ENCODE measurements at places on chromosomes 4 and X. TPM values are rescaled to one million over a fixed set of nuclear protein-coding genes. Genes with fewer than 3 reads are reported as not detected.
A peak's percentile ranks its signal among the peaks of the same experiment; 100 is the strongest.

Gene HELQ
- total RNA-seq, result 9.0 TPM

GRCh38 chr4:141860974-141861373 lies 224.6 kb downstream of the IL15 start:
- no peak overlapping the region for H3K4me3 ChIP-seq
- DNase-seq, result no peak
- H3K27me3 ChIP-seq, result no peaks in the 10 kb centered on the region
- H3K4me1 ChIP-seq, result no peaks in the 10 kb centered on the region

DNA sequence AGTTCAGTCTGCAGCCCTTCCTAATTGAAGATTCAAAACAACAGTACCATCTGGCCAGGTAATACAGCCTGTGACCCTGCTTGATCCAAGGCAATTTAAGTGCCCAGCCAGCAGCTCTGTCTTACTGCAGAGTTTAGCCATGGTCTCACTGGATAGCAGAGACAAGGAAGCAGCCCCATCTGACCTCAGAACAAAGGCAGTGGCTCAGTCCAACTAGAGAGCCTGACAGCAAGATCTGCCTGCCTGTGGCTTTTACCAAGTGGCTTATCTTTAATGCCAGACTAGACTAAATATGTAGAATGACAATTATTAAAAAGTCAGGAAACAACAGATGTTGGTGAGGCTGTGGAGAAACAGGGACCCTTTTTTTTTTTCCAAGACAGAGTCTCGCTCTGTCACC lies 293.4 kb downstream of the DTHD1 start:
- DNase-seq, result no peak
- H3K4me1 ChIP-seq, result no peaks in the 10 kb centered on the region
- no peak overlapping the region for H3K27ac ChIP-seq
- no peaks in the 10 kb centered on the region for H3K36me3 ChIP-seq
- no peak overlapping the region for H3K4me3 ChIP-seq

GRCh38 chrX:30301208-30301607 lies 8.0 kb downstream of the NR0B1 start:
- no peaks in the 10 kb centered on the region for H3K27me3 ChIP-seq
- H3K36me3 ChIP-seq, result no peaks in the 10 kb centered on the region
- H3K27ac ChIP-seq, result no peak overlapping the region
- peaks cover 5% of the 10 kb centered on the region for H3K4me1 ChIP-seq

GRCh38 chr4:183659872-183660242 lies 764 bp downstream of the TRAPPC11 start:
- H3K27ac ChIP-seq, result no peak overlapping the region
- no peaks in the 10 kb centered on the region for H3K4me1 ChIP-seq
- H3K36me3 ChIP-seq, result no peaks in the 10 kb centered on the region
- no peak for DNase-seq
- no peaks in the 10 kb centered on the region for H3K27me3 ChIP-seq

Gene SLC2A9
- total RNA-seq, result 0.20 TPM

Gene CCDC160
- total RNA-seq, result 2.4 TPM

GRCh38 chr4:73593631-73594241 lies 26.5 kb downstream of the RASSF6 start:
- H3K4me1 ChIP-seq, result no peaks in the 10 kb centered on the region
- no peak overlapping the region for H3K4me3 ChIP-seq
- no peak for DNase-seq
- H3K36me3 ChIP-seq, result no peaks in the 10 kb centered on the region

DNA sequence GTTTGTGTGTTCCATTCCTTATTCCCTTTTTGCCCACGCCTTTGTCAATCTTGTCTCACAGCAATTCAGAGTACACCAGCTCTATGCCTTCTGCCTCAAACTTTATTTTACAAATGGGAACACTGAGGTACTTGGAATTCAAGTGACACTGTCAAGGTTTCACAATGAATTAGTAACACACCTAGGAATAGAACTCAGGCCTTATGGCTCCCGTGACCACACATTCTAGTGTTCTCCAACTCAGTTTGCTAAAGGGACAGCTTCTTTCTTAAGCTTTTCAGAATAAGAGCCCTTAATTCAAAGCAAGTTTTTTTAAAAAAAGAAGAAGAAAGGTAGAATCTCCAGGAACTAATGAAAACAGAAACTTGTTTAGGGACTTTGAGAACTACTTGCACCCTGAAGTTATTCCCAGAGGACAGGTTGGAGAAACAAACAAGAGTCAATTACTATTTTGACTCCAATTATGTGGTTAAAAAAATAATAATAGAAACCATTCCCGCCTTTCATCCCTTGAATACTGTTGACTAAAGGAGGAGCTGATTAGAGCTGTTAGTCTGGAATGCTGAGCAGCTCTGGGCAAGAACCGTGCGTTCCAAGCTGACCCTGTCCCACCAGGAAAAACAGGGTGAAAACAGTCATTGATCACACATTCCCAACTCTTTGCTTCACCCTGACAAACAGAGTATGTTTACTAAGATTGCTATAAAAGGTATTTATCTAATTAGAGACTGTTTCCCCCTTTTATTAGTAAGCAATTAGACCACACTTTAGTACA lies 408.8 kb upstream of the CNKSR2 start:
- DNase-seq, result no peak
- H3K4me3 ChIP-seq, result no peak overlapping the region
- H3K27me3 ChIP-seq, result no peaks in the 10 kb centered on the region
- no peaks in the 10 kb centered on the region for H3K36me3 ChIP-seq

GRCh38 chrX:134443020-134443419 lies 16.9 kb upstream of the HPRT1 start:
- DNase-seq, result no peak
- no peak overlapping the region for H3K27ac ChIP-seq
- no peaks in the 10 kb centered on the region for H3K4me1 ChIP-seq

- H3K4me1 ChIP-seq, result no peaks in the 10 kb centered on the region
- H3K4me3 ChIP-seq, result no peak overlapping the region
Observed at GRCh38 chr4:147017081-147017480, 71.4 kb upstream of the TTC29 start.

DNA sequence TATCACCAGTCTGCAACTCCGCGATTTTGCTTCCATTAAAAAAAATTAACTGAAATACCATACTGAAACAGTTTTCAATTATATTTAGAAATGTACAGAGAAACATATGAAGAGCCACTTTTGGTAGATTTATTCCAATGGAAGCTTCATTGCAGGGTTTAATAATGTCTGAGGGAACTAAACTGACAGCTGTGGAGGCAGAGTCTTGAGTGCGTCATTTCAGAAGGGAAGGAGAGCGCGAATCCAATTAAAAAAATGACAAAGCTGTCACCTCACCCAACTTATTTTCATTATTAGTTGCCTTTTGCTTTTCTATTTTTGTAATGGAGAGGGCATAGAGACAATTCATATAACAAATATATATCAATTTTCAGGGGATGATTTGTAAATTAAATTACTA lies 104.0 kb downstream of the UNC5C start:
- DNase-seq, result no peak
- H3K36me3 ChIP-seq, result no peaks in the 10 kb centered on the region
- no peaks in the 10 kb centered on the region for H3K4me1 ChIP-seq
- no peak overlapping the region for H3K27ac ChIP-seq
- H3K27me3 ChIP-seq, result no peaks in the 10 kb centered on the region

DNA sequence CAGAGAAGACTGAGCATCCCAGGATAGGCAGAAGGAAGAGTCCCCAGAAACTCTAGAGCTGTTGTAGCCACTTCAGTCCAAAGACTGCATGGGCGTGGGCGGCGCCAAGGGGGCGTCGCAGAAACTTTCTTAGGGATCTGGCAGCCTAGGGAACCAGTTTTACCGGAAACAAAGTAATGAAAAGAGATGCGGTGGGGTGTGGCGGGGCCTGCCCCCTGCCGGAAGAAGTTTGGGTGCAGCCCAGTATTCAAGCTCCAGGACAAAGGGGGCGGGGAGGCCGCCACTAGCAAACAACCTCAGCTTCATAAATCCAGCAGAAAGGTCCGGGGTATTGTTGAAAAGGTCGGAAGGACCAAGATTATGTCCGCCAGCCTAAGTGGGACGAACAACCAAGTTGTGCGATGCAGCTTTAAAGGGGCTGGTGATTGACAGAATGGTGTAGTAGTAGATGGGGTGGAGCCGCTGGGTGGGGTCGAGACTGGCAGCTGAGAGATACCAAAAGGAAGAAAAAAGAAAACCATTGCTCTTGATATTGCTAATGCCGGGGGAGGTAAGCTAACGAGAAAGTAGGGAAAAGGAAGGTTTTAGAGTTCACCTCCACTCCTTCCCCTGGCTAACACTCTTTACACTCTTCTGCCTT lies 190.5 kb downstream of the RRAGB start:
- H3K4me3 ChIP-seq, result peak overlapping the region; percentile 79
- H3K27ac ChIP-seq, result no peak overlapping the region
- H3K4me1 ChIP-seq, result no peaks in the 10 kb centered on the region
- peak; percentile 66 for DNase-seq
- H3K27me3 ChIP-seq, result no peaks in the 10 kb centered on the region

DNA sequence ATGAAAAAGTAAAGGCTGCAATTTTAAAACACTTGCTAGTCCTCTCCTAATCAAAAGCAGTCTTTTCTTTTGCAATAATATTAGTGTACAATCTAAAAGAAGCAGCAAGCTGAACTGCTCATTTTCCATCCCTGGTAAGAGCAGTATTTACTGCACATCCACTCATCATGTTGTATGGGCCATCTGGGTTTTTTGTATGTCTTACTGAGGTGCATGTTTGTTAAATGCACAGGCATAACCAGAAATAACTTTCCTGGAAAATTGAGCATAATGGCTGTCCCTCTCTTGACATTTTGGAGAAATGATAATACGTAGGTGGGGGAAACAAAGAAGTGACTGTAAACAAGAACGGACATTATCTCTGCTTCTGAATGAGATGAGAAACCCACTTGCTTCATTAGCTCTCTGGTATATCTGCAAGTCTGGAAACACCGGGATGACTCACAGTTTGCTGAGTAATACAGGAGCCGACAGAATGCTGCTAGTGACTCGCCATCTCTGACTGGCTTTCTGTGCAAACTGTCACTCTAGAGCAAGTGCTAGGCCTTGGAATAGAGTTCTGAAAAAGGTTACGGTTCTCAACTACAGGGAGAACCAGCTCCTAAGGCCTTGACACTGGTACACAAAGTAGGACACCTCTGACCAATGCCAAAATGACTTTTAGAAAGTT lies 85.7 kb upstream of the MTM1 start:
- peaks cover 1% of the 10 kb centered on the region for H3K4me1 ChIP-seq
- no peaks in the 10 kb centered on the region for H3K27me3 ChIP-seq
- no peak overlapping the region for H3K27ac ChIP-seq
- H3K36me3 ChIP-seq, result no peaks in the 10 kb centered on the region

- no peak overlapping the region for H3K4me3 ChIP-seq
- DNase-seq, result no peak
- no peak overlapping the region for H3K27ac ChIP-seq
- no peaks in the 10 kb centered on the region for H3K27me3 ChIP-seq
Observed at GRCh38 chr4:14915018-14915417, 87.3 kb upstream of the CPEB2 start.

- H3K4me1 ChIP-seq, result no peaks in the 10 kb centered on the region
- H3K36me3 ChIP-seq, result no peaks in the 10 kb centered on the region
- no peaks in the 10 kb centered on the region for H3K27me3 ChIP-seq
- DNase-seq, result no peak
- H3K4me3 ChIP-seq, result no peak overlapping the region
- H3K27ac ChIP-seq, result no peak overlapping the region
Observed at GRCh38 chrX:24506082-24506481, 41.0 kb downstream of the PDK3 start.

Gene ERVMER34-1
- 34.3 TPM for total RNA-seq

DNA sequence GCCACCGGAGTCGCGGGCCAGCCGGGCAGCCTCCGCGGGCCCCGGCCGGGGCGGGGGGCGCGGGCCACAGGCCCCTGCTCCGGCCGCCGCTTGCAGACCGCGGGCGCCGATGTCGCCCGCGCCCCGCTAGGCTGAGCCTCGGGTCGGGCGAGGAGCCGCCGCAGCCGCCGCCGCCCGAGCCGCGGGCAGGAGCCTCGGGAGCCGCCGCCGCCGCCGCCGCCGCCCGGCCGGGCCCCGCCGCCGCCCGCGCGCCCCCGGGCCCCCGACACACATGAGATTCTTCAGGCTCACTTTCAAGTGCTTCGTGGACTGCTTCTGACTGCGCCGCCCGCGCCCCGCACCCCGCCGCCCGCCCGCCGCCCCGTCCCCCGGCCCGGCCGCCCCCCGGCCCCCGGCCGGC lies 345 bp downstream of the SLC6A8 start:
- no peak overlapping the region for H3K27ac ChIP-seq
- no peak for DNase-seq
- H3K4me1 ChIP-seq, result peaks cover 27% of the 10 kb centered on the region
- no peaks in the 10 kb centered on the region for H3K27me3 ChIP-seq
- H3K4me3 ChIP-seq, result peak overlapping the region; percentile 58

Gene UGT2B10
- total RNA-seq, result not detected

DNA sequence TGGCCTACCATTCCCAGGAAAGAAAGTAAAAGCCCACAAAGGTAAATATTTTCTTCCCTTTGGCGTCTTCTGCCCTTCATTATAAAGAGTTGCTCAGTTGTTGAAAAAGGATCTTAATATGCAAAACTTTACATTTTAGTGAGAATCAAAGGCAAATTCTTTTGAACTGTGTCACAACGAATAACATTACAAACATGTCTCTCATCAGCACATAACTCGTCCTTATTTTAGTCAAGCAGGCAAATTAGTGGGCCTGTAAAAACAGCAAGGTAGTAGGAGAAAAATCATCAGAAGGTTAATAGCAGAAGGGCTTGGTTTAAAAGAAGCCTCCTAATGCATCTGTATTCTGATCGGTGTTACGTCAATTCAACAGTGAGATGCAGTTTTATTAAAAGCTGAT lies 647.3 kb upstream of the DIPK2B start:
- H3K4me3 ChIP-seq, result no peak overlapping the region
- H3K27me3 ChIP-seq, result no peaks in the 10 kb centered on the region
- peaks cover 59% of the 10 kb centered on the region for H3K36me3 ChIP-seq
- no peak for DNase-seq

DNA sequence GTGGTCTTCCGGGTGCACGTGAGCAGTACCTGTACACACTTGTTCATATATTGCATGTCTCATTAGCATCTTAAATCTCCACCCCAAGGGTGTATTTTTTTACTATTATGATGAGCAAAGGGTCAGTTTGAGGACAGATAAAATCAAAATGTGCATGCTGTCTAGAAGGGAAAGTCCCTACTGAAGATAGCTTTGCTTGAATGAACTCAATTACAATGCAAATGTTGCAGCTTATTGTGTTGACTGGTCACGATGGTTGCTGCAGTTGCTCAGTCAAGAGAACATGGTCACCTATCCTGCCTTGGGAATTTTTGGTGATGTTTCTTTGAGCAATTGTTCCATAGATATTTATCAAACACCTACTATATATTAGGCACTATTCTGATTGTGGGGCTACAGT lies 103.8 kb upstream of the MID1IP1 start:
- H3K27me3 ChIP-seq, result no peaks in the 10 kb centered on the region
- DNase-seq, result no peak
- H3K27ac ChIP-seq, result no peak overlapping the region

DNA sequence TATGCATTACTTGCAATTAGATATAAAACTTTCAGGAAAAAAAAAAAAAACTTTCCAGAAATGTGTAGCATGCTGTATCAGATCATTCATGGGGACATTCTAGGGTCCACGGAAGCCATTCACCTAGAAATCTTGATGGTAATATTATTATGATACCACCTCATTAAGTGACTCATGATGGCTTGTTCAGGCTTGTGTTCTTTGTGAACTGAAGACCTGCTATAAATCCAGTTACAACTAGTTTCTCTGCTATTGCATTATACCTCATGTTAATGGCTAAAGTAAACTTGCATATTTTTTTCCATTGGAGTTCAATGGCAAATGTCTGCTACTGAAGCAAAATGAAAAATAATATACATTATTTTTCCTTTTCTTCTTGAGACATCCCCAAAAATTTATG lies 35.3 kb upstream of the PTPN13 start:
- H3K4me3 ChIP-seq, result no peak overlapping the region
- no peaks in the 10 kb centered on the region for H3K27me3 ChIP-seq
- no peak overlapping the region for H3K27ac ChIP-seq
- H3K36me3 ChIP-seq, result no peaks in the 10 kb centered on the region

GRCh38 chr4:41935652-41936021 lies 408 bp downstream of the TMEM33 start:
- no peak for DNase-seq
- no peaks in the 10 kb centered on the region for H3K4me1 ChIP-seq
- H3K27me3 ChIP-seq, result no peaks in the 10 kb centered on the region
- peak overlapping the region; percentile 67 for H3K27ac ChIP-seq

Gene IL2RG
- not detected for total RNA-seq
